ENCODE measurements at places on chromosomes 7 and 10.

DNA sequence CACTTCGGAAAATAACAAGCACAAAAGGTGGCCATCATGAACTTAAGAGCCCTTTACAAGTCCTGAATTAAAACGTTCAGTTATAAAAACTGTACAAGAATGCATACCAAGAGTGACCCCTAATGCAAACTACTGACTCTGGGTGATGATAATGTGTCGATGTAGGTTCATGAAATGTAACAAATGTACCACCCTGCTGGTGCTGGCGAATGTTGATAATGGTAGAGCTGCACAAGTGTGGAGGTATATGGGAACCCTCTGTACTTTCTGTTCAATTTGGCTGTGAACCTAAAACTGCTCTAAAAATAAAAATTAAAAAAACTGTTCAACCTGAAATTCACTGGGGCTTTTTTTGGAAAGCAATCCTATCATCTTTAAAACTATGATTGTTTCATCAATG is 3.3 kb downstream of the FAM133B start:
- DNase-seq: no peak

- peak; percentile 67 for DNase-seq
Observed at GRCh38 chr10:123157210-123157609, 3.0 kb downstream of the BUB3 start.

DNA sequence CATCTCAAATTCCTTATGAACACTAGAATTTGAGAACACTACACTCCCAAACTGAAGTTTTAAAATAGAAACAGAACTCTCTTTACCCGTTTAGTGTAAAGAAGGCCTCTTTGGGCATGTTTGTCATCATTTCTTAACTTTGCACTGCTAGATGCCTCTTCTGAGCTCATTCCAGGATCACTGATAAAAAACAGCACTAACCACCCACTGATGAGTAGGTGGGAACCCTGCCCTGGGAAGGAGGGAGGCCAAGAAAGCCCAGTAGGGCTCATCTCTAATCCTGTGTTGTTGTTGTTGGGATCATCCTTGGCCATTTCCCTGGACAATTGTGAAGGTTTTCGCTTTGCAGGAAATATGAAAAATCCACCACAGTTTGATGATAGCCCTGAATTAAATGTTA is 68.2 kb downstream of the CUBN start:
- DNase-seq: peak; percentile 34

- DNase-seq: peak; percentile 67
Observed at GRCh38 chr7:93147363-93147762, 822 bp downstream of the SAMD9L start.

- DNase-seq: peak; percentile 59
Observed at GRCh38 chr10:123154711-123155505, 706 bp downstream of the BUB3 start.

DNA sequence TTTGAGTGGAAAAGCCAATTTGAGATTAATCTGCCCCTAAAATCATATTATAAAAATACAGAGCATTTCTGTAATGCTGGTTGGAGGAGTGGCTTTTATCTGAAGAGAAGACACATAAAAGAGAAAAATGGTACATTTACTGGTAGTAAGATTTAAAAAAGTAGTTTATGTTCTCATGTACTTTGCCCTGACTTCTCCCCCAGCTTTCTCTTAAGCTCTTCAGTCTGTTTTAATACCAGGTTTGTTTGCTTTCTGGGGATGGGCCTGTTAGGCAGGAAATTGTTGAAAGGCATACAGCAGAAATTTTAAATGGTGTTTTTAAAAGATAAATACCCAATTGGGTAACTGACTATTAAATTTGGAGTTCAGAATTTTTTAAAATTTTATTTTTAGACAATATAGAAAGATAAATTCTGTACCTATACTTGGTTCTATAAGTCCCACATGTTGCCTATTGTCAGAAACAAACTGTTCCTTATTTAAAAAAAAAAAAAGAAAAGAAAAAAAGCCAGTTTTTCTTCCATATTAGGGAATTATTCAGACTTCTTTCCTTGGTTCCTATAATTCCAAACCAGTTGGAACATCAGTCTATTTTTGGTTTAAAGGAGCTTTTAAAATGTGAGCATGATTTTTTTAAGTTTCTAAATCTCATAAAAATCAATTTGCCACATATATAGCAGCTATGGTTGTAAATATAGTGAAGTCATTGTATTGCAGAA is 136.6 kb downstream of the ARID5B start:
- DNase-seq: no peak
